ENCODE measurements at places on chromosomes 6 and 20.

DNA sequence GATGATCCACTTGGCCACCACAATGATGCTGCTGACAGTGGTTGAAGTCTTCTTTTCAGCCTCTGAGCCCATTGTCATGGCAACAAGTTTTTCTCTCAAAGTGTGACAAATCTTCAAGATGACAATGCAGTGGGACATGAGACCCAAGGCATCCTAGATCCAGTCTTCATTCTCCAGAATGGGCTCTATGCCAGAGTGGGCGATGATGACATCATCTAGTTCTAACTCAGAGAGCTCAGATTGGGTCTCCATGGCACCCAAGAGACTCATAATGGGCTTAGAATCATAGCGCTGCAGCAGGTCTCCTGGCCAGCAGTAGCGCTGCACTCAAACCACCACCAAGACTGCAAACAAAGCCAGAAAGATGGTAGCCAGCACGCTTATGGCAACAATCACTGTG is 973.6 kb downstream of the EYS start:
- DNase-seq = no peak

GRCh38 chr6:41257369-41258195 is 28.9 kb downstream of the TREM1 start:
- DNase-seq = no peak

DNA sequence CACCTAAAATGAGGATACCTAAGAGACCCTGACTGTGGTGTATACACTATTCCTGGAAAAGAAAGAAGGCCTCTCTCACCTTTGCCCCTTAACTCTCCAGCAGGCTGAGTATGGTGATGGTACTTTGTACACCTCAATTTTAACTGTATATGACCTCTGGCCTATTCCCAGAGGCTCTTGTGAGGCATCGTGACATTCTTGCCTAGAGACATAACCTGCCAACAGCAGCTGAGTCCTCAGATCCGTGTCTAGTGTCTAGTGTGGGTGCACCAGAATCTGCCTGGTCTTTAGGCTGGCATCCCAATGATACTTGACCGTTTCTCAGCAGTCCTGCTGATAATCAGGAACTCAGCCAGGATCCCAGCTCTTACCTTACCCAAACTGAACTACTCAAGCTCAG is 20.0 kb downstream of the TP53INP2 start:
- DNase-seq = no peak

DNA sequence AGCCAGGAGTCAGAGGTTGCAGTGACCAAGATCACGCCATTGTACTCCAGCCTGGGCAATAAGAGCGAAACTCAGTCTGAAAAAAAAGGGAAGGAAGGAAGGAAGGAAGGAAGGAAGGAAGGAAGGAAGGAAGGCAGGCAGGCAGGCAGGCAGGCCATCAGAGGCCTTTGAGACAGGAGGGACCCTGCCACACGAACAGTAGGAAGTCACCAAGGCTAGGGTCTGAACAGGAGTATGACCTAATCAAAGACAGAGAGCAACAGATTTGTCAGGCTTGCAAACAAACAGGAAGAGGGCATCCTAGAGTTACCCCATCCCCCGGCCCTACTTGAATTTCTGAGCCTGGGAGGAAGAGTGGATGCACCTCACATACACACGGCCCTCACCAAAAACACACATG is 67.1 kb downstream of the FGD2 start:
- no peak for DNase-seq

- DNase-seq = no peak
Measured at GRCh38 chr6:150535151-150535804, 64.4 kb upstream of the PLEKHG1 start.

DNA sequence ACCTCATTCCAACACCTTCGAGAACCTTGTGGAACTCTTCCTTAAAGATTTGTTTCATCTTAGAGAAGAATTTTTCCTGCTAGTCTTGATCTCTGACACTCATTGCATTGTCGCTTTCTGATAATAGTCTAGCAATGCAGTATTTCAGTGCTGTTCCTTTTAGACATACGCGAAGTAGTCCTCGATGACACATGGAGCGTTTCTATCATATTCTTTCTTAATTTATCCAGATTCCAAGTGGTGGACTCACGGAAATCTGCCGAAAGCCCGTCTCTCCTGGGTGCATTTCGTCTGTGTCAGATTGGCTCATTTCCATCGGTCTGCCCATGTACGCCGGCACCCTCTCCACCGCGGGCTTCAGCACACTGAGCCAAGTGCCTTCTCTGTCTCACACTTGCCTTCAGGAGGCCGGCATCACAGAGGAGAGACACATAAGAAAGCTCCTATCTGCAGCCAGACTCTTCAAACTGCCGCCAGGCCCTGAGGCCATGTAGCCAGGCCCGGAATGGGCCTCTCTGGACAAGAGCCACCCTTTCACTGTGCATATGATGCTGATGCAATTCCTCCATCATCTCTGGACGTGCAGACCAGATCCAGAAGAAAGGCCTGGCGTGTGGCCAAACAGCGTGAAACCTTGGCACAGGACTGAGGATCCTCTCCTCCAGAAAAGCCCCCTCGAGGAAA is 198.6 kb upstream of the UST start:
- no peak for DNase-seq

DNA sequence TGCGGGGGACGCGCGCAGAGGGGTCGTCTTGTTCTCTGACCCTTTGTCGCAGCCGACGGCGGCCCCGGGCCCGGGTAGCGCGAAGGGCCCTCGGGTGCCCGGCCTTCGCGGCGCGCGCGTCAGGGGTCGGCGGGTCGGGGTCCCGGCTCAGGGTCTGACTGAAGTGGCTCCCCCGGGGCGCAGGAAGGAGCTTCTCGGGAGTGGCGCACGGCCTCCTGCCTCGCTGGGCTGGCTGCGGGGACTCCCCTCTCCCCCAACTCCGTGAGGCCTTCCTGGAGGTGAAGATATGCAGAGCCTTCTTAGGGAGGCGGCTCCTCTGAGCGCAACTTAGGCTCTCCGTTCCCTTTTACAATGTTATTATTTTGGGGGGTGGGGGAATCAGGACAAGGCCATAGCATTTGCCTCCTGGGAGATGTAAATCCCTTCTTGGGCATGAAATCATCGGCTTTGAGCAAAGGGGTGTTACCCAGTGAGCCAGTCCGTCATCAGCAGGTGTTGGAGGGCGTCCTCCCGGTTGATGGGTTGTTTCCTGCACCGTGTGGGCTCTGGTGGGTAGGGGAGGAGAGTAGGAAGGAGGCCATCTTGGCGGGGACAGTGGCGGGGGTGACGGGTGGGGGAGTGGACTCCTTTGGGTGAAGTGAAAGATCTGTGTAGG is 523 bp downstream of the CDS2 start:
- peak; percentile 43 for DNase-seq

DNA sequence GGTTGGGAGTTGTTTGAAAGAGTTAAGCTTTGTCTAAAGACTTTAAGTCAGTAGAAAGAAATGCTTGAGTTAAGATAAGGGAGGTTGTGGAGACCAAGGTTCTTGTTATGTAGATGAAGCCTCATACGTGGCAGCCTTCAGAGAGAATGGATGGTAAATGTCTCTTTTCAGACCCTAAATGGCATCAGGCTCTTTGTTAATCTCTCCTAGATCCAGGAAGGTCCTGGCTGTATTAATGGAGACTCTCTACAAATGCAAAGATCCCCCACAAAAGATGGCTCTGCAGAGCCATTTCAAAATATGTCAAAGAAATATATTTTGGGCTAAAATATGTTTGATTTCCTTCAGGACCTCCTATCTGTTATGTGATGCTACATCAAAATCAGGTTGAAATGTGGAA is 161.6 kb downstream of the ADAT2 start:
- no peak for DNase-seq

DNA sequence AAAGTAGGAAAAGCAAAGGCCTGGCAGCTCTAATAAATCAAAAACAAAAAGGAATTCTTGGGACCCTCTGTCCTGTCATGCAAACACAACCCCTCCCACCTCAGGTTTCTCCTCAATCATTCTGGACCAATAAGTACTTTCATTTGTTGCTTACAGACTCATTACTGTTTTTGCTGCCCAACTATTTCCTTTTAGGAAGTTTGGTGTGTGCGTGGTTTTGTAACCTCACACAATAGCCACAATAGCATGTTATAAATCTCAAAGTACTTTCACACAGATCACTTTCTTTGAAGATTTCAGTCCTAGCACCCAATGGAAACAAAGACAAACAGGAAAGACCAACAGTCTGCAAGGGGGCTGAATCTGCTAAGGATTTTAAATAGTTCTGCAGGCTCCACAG is 4.5 kb downstream of the MRPL14 start:
- peak; percentile 25 for DNase-seq

DNA sequence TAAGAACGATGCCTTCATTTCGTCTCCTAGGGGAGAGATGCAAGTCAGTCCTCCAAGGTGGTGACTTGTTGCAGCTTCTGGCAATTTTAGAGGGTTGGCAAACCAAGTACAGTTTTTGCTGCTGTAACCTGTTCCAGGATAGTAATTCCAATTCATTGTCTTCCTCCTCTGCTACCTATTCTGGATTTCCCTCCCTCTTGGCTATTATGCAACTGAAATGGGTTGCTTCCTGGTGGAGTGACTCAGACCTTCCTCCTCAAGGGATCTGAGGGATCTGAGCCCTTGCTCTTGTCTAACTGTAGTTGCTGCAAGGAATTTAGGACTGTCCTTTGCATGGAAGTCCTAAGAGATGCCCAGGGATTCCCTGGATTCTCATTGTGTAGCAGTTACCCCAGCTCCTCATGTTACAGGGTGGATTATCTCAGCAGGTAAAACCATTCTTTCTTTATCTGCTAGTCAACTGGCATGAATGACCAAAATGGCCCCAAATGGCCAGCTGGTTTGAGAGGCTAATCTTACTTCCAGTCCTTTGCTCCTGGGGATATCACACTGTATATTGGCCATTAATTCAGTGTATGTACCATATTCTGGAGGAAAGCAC is 17.6 kb upstream of the ELMO2 start:
- no peak for DNase-seq

DNA sequence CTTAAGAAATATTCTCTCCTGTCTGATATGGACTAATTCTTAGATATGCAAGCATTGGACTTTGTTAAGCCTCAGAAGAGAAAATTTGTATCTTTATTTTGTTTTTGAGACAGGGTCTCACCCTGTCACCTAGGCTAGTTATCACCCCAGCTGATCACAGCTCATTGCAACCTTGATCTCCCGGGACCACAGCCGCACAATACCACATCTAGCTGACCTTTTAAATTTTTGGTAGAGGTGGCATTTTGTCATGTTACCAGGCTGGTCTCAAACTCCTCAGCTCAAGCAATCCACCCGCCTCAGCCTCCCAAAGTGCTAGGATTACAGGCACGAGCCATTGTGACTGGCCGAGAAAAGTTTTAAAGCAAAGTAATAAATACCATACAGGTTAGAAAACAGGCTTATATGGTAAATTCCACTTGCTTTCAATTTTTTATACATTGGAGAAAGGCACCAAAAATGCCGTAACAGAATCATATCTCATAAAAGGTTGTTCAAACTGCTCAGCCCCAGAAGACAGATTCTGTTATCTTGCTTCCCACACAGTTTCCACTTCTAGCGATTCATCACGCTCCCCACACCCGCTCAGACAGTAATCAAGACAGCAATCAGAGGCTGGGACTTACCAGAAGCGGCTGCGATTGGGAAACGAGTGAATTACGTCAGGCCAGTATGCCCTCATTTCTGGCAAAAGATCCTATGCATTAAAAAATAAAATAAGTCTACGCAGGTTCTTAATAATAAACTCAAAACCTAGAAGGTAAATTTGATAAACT is 13.8 kb downstream of the RNASET2 start:
- DNase-seq = no peak

DNA sequence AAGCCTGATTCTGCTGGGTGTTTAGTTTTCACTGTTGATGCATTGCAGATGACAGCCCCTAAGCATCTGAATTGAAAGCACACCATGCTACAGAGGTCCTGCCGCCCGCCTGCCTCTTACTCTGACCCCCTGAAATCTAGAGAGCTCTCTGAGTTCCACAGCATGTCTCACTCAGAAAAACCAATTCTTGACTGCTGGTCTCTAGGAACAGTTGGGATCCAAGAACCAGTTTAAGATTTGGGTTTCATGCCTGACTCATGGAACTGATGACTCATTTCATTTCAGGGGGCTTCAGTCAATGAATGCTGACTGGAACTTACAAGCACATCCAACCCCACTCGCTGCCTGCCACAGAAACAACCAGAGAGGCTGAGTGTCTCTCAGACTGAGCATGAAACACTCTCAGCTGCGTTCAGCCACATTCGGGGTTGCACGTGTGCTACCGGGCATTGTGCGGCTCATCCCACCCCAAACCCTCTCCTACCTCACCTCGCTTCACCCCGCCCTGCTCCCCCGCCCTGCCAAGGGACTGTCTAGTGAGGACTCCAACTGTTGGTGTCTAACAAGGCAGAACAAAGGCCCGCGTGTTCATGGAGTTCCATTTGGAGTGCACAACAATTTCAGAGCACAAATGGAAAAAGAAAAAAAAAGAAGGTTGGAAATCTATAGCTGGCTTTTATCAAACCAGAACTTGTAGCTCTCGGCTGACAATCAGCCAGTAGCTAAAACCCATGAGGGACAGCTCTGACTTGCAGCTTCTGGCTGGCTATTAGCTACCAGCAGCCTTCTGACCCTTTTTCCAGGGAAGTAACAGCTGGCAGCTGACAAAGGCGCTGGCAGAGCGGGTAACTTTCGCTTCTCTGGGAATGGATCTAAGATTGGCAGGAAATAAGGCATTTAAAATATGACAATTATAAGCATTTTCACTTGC is 20.0 kb upstream of the TRAF3IP2 start:
- no peak for DNase-seq

DNA sequence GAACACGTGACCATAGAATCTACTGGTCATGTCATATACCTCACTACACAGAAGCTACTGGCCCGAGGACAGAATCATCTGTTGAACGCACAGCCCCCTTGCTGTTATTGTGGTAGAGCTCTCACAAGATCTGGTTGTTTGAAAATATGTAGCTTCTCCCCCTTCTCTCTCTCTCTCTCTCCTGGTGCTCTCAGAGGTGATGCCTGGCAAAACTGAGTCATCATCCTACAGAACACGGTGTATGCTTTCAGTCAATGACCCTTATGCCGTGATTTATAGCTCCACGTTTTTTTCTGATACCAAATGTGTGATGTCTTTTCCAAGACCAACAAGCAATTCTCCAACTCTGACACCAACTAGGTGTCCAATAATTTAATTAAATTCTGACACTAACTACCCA is 13.0 kb upstream of the RBM24 start:
- no peak for DNase-seq

DNA sequence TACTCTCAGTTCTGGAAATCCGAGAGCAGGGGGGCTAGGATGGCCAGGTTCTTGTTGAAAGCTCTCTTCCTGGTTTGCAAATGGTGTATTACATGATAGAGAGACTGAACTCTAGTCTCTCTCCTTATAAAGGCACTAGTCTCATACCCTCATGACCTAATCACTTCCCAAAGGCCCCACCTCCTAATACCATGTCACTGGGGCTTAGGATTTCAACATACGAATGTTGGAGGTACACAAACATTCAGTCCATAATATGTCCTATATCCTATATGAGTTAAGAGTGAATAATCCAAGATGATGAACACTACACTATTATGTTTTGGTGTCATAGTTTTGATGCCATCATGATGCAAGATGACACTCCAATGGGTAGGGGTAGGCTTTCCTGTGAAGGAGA is 20.0 kb upstream of the TXLNB start:
- DNase-seq = no peak
